GM10248 (cell line): ENCODE measurements at places on chromosomes 1 and 21.
A peak's percentile ranks its signal among the peaks of the same experiment; 100 is the strongest.

GRCh38 chr1:9426291-9426711 lies 113.0 kb upstream of the SLC25A33 start:
- DNase-seq = peak; percentile 86

DNA sequence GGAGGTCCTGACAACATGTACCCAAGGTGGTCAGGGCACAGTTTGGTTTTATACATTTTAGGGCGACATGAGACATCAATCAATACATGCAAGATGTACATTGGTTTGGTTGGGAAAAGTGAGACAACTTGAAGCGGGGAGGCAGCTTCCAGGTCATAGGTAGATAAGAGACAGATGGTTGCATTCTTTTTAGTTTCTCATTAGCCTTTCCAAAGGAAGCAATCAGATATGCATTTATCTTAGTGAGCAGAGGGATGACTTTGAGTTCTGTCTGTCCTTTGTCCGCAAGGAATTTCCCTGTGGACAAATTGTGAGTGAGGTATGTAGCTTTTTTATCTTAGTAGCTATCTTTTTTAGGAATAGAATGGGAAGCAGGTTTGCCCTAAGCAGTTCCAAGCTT lies 10.5 kb upstream of the RBM15 start:
- DNase-seq = no peak

GRCh38 chr1:51336004-51336403 lies 5.6 kb upstream of the TTC39A start:
- no peak for DNase-seq

GRCh38 chr21:45607021-45607908 lies 36.3 kb upstream of the PCBP3 start:
- DNase-seq = no peak

GRCh38 chr1:245221805-245222204 lies 67.0 kb downstream of the KIF26B start:
- no peak for DNase-seq

DNA sequence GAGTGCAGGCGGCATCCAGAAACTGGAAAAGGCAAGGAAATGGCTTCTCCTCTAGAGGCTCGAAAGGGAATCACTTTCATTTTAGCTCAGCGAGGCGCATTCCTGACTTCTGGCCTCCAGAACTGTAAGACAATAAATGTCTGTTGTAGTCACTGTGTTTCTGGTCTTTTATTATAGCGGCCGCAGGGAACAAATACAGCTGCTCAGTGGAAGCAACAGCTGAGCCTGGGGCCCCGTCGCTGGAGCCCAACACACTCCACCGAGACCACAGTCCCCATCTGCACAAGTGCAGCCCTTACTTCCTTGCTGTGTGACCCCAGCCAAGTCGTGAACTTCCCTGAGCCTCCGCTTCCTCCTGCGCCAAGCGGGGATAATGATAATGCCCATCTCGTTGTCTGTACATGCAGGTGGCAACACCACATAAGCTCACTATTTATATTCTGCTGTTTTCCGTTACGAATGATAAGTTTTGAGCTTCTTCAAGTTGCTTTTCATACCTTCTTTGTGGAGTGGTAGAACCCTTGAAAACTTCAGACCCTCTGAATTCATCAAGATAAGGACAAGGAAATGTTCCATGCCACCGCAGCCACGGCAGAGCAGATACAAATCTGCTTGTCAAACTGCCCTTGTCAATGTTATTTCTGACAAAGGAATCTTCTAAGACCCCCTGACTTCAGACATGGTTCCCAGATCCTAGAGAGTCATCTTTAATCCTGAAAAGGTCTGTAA lies 3.2 kb upstream of the LAPTM5 start:
- DNase-seq = no peak

DNA sequence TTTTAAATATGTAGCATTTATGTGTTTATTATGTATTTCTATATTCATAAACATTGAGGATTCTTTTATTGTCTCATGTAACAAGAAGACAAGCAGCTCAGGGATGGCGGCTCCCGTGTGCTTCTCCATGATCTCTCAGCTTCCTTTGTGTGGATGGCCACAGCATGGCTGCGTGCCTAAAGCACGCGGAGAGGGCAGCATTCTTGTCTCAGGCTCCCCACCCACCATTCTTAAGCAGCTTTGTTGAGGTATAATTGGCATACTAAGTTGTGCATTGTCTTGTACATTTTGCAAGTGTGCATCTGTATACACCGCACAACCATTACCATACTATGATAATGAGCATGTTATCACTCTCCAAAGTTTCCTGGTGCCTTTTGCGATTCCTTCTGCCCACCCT lies 81.6 kb downstream of the CAMTA1 start:
- no peak for DNase-seq
